ENCODE measurements at places on chromosomes 1 and 21.

GRCh38 chr1:68173936-68174737, 58.2 kb downstream of the WLS start:
- no peak for DNase-seq

DNA sequence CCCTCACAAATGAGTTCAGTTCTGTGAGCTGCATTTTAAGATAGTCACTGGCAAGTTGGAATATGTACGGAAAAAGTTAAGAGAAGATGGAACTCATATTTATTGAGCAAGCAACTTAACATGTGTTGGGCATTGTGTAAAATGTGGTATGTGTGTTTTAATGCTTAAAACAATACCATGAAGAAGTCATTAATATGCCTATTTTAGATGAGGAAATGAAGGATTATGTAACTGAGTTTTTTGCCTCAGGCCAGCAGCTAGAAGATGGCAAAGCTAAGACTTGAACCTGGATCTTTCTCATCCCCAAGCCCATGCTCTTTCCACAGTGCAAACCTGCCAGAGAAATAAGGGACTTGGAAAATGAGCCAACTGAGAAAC, 48.9 kb downstream of the SPATA46 start:
- DNase-seq = no peak

DNA sequence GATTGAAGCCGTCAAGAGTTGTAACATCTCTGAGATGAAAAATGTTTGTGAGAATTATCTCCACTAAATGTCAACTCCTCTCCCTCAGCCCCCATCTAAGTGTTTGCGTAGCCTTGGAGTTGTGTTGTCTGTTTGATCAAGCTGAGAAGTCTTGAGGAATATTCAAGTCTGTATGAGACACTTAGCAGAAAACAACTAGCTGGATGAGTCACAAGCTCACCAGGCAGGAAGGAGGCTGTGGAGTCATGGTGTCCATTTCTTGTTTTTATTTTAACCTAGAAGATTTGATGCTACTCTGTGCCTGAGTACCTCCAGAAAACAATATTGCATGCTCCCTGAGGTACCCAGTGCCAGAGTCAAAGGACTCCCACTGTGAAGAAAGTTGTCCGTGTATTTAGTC, 211.6 kb upstream of the PLXNA2 start:
- no peak for DNase-seq

DNA sequence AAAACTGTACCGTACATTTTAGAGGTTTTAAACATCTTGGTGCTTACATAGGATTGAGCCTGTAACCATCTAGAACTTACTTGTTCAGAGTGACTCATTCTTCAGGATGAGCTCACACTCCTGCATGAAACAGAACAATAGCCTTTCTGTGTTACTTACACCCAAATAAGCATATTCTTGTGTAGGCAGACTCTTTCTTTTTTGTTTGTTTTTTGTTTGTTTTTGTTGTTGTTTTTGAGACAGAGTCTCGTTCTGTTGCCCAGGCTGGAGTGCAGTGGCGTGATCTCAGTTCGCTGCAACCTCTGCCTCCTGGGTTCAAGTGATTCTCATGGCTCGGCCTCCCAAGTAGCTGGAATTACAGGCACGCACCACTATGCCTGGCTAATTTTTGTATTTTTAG, 3.8 kb upstream of the CA6 start:
- no peak for DNase-seq

DNA sequence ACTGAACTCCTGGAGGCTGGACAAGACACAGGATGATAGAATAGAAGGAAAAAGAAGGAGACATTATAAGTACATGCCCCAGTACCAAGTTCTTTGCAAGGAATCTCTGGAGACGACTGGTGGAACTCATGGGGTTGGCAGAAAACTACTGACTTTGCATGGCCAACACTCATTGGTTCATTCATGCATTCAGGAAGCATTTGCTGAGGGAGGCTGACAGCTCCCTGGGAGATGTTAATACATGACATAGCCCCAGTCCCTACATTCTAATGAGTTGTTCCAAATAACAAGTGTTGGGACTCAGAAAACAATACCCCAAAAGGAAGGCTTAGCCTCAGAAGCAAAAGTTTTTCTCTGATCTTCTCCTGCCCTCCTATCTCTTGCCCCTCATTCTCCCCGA, 172.8 kb upstream of the IRF2BP2 start:
- no peak for DNase-seq

DNA sequence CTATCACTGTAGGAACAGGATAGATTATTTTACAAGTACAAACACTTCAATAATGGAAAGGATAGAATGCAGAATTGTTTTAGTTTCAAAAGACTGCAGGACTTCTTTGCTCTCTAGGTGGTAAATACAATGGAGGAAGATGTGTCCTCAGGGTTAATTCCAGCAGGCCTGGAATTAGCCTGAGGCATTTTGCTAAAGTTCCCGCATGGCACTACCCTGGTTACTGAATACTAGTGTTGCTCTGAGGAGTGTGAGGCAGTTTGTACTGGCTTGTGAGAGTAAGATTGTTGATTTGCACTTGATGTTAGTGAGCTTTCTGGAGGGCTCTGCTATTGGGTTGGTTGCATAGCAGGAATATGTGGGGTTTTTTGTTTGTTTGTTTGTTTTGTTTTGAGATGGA, 61.4 kb downstream of the FASLG start:
- DNase-seq = no peak

- DNase-seq = no peak
Measured at GRCh38 chr1:183911285-183911684, 106.4 kb downstream of the RGL1 start.

DNA sequence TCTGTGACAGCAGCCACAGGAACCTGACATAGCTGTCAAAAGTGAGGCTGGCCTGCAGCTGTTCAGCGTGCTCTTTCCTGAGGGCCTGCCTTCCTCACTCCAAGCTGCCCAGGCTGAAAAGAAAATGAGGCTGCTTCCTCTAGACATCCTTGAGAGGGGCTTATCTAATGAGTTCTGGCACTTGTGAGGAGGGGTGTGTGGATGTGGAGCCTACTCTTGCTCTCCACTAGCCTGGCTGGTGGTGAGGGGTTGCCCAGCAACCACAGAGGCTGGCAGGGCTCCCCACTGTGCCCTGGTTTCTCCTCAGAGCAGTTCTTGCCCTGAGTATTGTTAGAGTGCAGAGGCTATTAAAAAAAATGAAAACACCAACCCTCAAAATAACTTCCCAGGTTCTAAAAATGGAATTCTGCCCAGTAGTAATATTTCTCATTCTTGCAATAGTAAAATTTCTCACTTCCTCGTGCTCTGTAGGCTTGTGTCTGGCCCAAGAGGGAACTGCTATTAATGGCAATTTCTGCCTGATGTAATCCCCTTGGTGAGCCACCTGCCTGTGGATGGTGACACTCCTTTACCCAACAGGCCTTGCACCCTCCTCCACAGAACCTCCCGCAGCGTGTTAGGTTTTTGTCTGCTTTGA, 52.6 kb upstream of the EPS8L3 start:
- DNase-seq = no peak

DNA sequence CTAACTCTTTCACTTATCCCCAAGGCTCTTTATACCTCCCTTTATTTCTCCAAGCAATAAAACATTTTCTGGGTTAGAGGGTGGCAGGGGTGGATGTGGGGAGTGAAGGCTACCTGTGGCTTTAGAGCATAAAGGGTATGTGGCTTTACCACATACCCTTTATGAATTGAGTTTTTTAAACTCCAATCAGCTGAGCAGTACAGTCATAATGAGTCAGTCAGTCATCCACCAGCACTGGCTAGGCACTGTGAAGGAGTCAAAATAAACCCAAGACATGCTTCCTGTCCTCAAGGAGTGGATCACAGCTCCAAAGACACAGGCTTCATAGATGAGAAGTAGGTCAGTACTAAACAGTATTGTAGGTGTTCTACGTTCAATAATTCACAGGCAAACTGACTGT, 2.6 kb upstream of the TDRD10 start:
- DNase-seq = no peak

- no peak for DNase-seq
Measured at GRCh38 chr1:30733493-30733892, 10.1 kb upstream of the MATN1 start.

DNA sequence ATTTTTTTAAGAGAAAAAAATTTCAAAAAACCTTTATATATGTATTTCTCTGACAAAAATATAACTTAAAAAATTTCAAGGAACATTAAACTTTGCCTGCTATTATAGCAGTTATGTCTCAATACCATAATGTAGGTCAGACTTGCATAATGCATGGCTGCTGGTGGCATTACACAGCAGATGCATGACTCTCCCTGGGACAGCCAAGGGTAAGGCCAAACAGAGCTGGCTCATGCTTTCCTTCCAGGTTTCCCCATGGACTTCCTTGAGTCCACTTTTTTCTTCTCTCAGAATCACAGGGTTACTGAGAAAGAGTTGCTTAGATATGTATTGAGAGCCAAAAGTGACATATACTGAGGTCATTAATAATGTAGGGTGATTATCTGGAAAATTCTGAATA, 43.7 kb downstream of the RHOU start:
- no peak for DNase-seq

DNA sequence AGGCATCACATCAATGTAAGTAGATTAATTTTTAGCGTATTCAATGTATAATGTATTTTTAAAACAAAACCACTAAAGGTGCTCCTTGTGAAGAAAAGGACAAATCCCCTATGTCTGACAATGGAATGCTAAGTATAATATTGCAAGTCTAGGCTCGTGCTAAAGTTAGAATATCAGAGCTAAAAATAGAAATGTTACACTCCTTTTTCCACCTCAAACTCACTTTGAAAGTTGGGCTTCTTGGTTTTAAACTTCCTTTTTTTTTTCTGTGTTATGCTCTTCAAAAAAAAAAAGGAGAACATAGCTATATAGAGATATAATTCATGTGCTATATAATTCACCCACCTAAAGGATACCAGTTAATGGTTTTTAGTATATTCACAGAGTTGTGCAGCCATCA, 3.6 kb upstream of the SERBP1 start:
- DNase-seq = no peak
